ENCODE measurements at places on chromosomes 16 and 17.

GRCh38 chr17:19001907-19002590 is 2.5 kb downstream of the FAM83G start:
- DNase-seq, result no peak

- no peak for DNase-seq
Observed at GRCh38 chr17:82789051-82789592, 37.3 kb downstream of the TBCD start.

- no peak for DNase-seq
Observed at GRCh38 chr16:2973093-2973492, 3.9 kb downstream of the PAQR4 start.

DNA sequence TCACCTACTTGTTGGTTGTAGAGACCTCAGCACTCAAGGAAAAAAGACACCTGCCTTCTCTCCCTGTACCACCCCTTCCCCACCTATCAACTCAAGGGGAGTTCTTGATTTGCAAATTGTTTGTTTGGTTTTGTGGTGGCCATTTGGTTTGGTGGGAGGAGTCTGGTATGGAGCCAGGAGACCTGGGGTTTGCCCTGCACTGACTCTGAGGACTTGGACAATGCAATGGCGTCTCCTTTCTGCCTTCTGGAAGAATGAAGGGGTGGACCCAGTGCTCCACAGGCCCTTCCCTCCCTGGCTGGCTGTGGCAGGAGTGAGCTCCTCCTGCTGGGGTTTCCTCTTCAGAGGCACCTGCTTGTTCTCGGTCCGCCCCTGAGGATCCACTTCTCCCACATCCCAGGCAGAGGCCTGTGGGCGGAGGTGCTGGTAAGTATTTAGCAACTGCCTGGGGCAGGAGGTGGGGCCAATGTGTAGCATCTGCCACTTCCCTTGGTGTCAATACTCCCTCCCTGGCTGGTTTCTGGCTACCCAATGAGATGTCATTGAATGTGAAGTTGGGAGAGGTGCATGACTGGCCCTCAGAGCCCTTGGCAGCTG is 164.5 kb downstream of the NTN1 start:
- no peak for DNase-seq

- peak; percentile 83 for DNase-seq
Observed at GRCh38 chr17:81959362-81960129, 1.4 kb downstream of the NOTUM start.
